ENCODE measurements at places on chromosomes 5 and 9.
A peak's percentile ranks its signal among the peaks of the same experiment; 100 is the strongest.

- no peaks in the 10 kb centered on the region for H3K36me3 ChIP-seq
- no peaks in the 10 kb centered on the region for H3K4me1 ChIP-seq
- H3K27ac ChIP-seq: no peak overlapping the region
- H3K4me3 ChIP-seq: no peak overlapping the region
These were observed 45.6 kb downstream of the S1PR3 start for GRCh38 chr9:89036891-89037290.

GRCh38 chr9:33471361-33471760 lies 2.4 kb downstream of the NOL6 start:
- H3K4me1 ChIP-seq: no peaks in the 10 kb centered on the region
- no peak overlapping the region for H3K27ac ChIP-seq
- H3K36me3 ChIP-seq: peaks cover 31% of the 10 kb centered on the region
- H3K27me3 ChIP-seq: no peaks in the 10 kb centered on the region
- no peak overlapping the region for H3K4me3 ChIP-seq
- no peak for DNase-seq

DNA sequence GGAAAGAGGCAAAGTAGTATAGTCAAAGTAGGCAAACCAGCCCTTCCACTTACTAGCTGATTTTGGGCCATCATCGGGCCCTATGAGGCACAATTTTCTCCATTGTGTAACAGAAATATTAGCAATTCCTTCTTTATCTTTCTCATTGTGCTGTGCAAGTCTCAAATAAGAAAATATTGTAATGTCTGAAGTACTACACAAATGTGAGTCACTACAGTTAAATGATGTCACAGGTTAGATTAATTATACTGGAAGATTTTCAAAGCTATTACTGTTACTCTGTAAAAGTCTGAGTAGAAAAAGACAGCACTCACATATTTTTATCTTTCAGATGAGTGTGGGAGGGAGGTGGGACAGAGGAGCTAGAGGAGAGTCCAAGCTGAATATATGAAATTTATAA lies 12.4 kb upstream of the TMC1 start:
- no peak overlapping the region for H3K27ac ChIP-seq
- H3K27me3 ChIP-seq: no peaks in the 10 kb centered on the region
- H3K4me1 ChIP-seq: no peaks in the 10 kb centered on the region

- no peaks in the 10 kb centered on the region for H3K4me1 ChIP-seq
- no peak for DNase-seq
- H3K27ac ChIP-seq: no peak overlapping the region
- no peaks in the 10 kb centered on the region for H3K27me3 ChIP-seq
- H3K4me3 ChIP-seq: no peak overlapping the region
- H3K36me3 ChIP-seq: no peaks in the 10 kb centered on the region
These were observed 42.2 kb upstream of the ADAMTS2 start for GRCh38 chr5:179387151-179388110.

DNA sequence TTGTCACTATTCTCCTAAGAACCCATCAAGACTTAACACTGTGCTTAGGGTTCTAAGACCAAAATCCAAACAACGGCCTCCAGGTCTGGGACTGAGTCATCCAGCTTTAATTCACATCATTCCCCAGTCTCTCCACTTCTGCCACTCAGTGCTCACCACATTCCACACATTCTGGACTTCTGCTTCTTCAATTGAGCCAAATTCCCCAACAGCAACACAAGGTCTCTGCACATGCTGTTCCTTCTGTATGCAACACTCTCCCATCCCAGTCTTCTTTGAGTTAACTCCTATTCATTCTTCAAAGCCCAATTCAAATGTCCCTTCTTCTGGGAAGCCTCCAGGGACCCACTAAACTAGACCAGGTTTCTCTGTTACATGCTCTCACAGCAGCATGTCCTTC lies 97.8 kb downstream of the GPR21 start:
- no peaks in the 10 kb centered on the region for H3K4me1 ChIP-seq
- no peaks in the 10 kb centered on the region for H3K27me3 ChIP-seq
- no peaks in the 10 kb centered on the region for H3K36me3 ChIP-seq
- DNase-seq: no peak

DNA sequence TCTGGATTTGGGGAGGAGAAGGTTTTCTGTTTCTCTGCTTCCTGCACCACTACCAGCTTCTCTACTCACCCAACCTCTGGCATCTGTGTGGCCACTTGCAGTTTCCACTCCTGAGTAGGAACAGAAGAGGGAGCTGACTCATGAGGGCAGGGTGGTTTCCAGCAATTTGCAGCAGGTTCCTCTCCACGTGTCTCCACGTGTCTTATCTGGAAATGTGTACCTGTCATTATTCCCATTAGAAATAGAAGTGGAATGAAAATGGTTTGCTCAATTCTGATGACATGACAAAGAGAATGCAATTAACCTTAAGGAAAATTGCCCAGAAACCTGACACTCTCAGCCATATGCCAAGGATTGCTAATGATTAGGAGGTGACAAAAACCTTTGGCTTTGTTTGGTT lies 33.0 kb downstream of the EGFLAM start:
- no peaks in the 10 kb centered on the region for H3K36me3 ChIP-seq
- 0 out of 2 replicates have a peak, but pooled peaks cover 2% of the 10 kb centered on the region for H3K4me1 ChIP-seq
- no peak overlapping the region for H3K4me3 ChIP-seq
- H3K27ac ChIP-seq: no peak overlapping the region
- DNase-seq: no peak
- no peaks in the 10 kb centered on the region for H3K27me3 ChIP-seq

- no peak overlapping the region for H3K4me3 ChIP-seq
- no peaks in the 10 kb centered on the region for H3K36me3 ChIP-seq
- H3K27me3 ChIP-seq: no peaks in the 10 kb centered on the region
- no peak for DNase-seq
- H3K4me1 ChIP-seq: no peaks in the 10 kb centered on the region
These were observed 509.3 kb downstream of the NR2F1-AS1 start for GRCh38 chr5:93071710-93072109.

- no peaks in the 10 kb centered on the region for H3K36me3 ChIP-seq
- H3K4me3 ChIP-seq: no peak overlapping the region
- no peak overlapping the region for H3K27ac ChIP-seq
- DNase-seq: no peak
- H3K4me1 ChIP-seq: no peaks in the 10 kb centered on the region
- H3K27me3 ChIP-seq: no peaks in the 10 kb centered on the region
These were observed 5.9 kb upstream of the ZFP62 start for GRCh38 chr5:180866985-180867384.

DNA sequence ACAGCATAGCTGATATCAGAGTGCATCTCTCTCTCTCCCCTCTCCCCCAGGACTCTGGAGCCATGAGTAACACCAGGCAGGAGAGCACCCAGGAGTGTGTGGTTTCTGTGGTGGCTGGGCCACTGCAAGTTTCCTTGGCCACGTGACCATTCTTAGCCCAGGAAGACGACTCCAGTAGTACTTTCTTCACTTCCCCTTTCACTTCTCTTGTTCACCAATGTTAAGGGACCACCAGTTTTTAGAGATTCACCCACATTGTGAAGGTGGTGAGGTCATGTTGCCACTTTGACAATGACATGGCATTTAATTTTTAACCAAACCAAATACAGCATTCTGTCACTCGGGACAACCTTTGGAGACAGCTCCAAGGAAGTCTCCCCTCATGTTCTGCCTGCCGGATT lies 17.9 kb upstream of the DAPK1 start:
- no peak for DNase-seq
- no peaks in the 10 kb centered on the region for H3K27me3 ChIP-seq
- H3K4me1 ChIP-seq: no peaks in the 10 kb centered on the region
- H3K27ac ChIP-seq: no peak overlapping the region

DNA sequence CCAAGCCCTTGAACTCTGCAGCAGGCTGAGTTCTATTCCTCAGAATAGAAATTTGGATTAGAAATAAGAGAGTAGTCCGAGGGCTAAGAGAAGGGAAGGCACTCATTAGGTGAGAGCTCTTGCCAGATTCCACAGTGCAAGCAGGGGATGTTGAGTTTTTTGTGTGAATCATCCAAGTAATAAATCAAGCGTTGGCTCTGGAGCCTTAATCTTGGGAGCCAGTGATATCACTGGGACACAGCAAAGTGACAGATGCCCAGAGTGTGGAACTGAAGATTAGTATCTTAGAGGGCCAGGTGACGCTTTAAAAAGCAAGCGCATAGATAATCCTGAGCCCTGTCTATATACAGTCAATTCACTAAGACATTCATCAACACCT lies 60.3 kb downstream of the FOXD1 start:
- no peaks in the 10 kb centered on the region for H3K4me1 ChIP-seq
- no peaks in the 10 kb centered on the region for H3K36me3 ChIP-seq
- no peak overlapping the region for H3K4me3 ChIP-seq
- H3K27me3 ChIP-seq: no peaks in the 10 kb centered on the region
- H3K27ac ChIP-seq: no peak overlapping the region

GRCh38 chr9:116064970-116065369 lies 88.6 kb upstream of the PAPPA start:
- H3K36me3 ChIP-seq: no peaks in the 10 kb centered on the region
- no peak overlapping the region for H3K27ac ChIP-seq
- H3K27me3 ChIP-seq: no peaks in the 10 kb centered on the region
- H3K4me3 ChIP-seq: no peak overlapping the region

DNA sequence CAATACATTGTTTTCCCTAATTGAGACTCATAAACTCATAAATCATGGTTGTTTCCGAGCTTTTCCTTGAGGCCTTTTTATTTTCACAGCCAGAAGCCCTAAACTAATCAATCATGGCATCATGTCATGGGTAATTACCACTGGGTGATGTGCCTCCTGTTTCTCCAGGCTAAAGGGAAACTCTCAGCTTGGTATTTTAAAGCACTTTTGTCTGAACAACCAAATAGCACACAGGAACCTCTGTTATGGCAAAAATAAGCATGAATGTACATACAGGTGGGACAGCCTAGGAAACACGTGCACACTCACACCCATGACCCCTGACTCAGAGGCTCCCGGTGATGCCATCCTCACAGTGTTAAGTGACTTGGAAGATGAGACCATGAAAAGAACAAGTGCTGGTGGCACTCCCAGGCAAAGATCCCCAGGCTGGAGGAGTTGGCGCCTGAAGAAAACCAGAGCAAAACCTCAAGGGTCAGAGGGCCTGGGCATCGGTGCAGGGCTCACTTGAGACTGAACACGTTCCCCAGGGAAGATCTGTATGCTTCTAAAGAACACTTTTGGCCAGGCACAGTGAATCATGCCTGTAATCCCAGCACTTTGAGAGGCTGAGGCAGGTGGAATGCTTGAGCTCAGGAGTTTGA lies 154.3 kb downstream of the ROR2 start:
- no peaks in the 10 kb centered on the region for H3K27me3 ChIP-seq
- H3K4me1 ChIP-seq: no peaks in the 10 kb centered on the region
- no peak overlapping the region for H3K4me3 ChIP-seq
- no peak overlapping the region for H3K27ac ChIP-seq
- no peak for DNase-seq

DNA sequence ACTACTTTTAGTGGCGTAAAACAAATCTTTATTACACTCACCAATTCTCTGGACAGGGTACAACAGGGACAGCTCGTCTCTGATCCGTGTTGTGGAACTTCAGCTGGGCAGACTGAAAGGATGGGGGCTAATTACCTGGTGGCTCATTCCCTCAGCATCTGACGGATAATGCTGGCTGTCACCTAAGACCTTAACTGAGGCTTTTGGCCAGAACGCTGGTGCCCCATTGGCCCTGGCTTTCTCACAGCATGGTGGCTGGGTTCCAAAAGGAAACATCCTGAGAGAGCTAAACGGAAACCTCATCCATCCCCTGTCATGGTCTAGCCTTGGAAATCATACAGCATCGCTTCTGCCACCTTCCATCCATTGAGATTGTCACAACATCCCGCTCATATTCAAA lies 62.9 kb downstream of the RAI14 start:
- no peaks in the 10 kb centered on the region for H3K36me3 ChIP-seq
- H3K27ac ChIP-seq: peak overlapping the region; percentile 6
- DNase-seq: no peak
- no peak overlapping the region for H3K4me3 ChIP-seq

DNA sequence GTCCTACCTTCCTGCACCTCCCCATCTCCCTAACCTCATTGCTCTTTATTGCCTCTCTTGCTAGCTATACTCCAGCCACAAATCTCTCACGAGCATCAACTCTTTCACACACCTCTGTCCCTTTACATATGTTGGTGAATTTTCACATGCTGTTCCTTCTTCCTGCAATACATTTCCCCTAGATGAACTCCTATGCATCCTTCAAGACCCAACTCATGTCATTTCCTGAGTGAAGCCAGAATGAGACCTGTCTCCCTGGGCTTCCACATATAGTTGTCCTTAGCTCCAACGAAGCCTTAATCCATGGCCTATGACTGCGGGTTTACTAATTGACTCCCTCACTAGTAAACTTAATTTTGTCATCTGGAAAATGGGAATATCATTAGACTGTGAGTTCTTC lies 297.3 kb upstream of the PANK3 start:
- H3K4me3 ChIP-seq: no peak overlapping the region
- H3K27me3 ChIP-seq: no peaks in the 10 kb centered on the region
- no peaks in the 10 kb centered on the region for H3K36me3 ChIP-seq

DNA sequence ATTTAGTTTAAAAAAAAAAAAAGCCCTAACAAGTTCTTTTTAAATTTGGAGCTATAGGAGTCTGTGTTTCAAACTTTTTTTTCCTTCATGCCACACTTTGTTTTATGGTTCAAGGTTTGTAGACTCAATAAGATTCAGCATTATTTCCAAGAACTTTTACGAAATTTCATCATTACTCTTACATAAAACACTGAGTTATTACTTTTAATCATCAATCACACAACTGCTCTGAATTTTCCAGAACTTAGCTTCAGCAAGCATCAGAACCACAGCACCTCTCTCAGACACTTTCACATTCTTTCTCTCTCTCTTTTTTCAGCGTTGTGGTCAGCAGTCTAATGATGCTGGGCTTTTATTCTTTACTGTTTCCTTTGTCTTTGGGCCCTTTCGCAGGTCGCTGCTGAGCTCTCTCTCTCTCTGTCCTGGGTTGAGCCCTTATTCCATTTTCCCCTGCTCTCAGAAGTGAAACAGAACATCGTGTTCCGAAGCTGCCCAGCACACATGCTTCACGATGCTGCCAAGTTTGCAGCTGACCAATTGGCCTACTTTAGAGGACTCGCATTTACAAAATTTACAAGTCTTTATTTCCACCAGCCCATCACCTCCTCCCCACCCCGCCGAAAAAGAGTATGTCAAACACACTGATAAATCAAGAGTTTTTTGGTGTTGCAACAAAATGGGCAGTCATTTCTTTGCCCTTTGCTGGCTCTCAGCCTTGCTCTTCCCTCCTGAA lies 44.6 kb upstream of the PIK3R1 start:
- H3K36me3 ChIP-seq: no peaks in the 10 kb centered on the region
- H3K27ac ChIP-seq: no peak overlapping the region
- H3K4me3 ChIP-seq: no peak overlapping the region

DNA sequence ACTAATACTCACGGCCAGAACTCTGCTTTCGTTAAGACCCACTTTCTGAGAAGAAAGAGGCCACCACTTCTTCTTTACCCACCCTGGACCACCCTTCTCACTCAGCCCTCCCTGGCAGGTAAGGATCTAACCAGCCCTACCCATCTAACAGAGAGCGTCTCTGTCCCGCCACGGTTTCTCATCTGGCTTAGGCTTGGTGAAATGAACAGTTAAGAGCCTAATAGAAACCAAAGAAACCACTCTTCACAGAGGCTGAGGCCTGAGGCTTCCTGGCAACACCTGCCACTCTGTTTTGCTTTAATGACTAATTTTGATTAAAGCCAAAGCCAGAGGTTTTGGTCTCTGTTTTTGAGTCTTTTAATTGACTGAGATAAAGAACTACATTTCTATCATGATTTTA lies 354.1 kb upstream of the SLC30A5 start:
- H3K4me3 ChIP-seq: no peak overlapping the region
- H3K4me1 ChIP-seq: no peaks in the 10 kb centered on the region
- no peak overlapping the region for H3K27ac ChIP-seq
- DNase-seq: no peak
- no peaks in the 10 kb centered on the region for H3K36me3 ChIP-seq

- no peak overlapping the region for H3K27ac ChIP-seq
- 0 out of 2 replicates have a peak, but pooled peaks cover 2% of the 10 kb centered on the region for H3K36me3 ChIP-seq
- no peak overlapping the region for H3K4me3 ChIP-seq
- peaks cover 3% of the 10 kb centered on the region for H3K4me1 ChIP-seq
- no peak for DNase-seq
These were observed 182.2 kb downstream of the PDE4D start for GRCh38 chr5:59711310-59711709.

All from iPS DF 6.9 (cell line).